ENCODE measurements at places on chromosomes 16 and 17. TPM values are rescaled to one million over a fixed set of nuclear protein-coding genes. Genes with fewer than 3 reads are reported as not detected.

OTOP2 gene
- not detected for total RNA-seq

MED31 gene
- 37.8 TPM for total RNA-seq

CYBA gene
- not detected for total RNA-seq

SHISA6 gene
- not detected for total RNA-seq

CPPED1 gene
- total RNA-seq = 11.1 TPM

NMT1 gene
- total RNA-seq = 113 TPM

B3GNT9 gene
- total RNA-seq = 2.8 TPM

CA7 gene
- total RNA-seq = not detected

TBX4 gene
- not detected for total RNA-seq

TTYH2 gene
- total RNA-seq = 1.3 TPM

CCL1 gene
- not detected for total RNA-seq

OTOP3 gene
- total RNA-seq = not detected

CBX2 gene
- total RNA-seq = 7.1 TPM

SLC38A10 gene
- 44.6 TPM for total RNA-seq

KRT36 gene
- not detected for total RNA-seq

CRYBA1 gene
- total RNA-seq = not detected

TAC4 gene
- total RNA-seq = 0.20 TPM

USH1G gene
- not detected for total RNA-seq

FLII gene
- total RNA-seq = 189 TPM

KPNB1 gene
- 482 TPM for total RNA-seq

DNAH17 gene
- not detected for total RNA-seq

All from HT1080 (cell line).